ENCODE measurements at places on chromosomes 2 and 18.

DNA sequence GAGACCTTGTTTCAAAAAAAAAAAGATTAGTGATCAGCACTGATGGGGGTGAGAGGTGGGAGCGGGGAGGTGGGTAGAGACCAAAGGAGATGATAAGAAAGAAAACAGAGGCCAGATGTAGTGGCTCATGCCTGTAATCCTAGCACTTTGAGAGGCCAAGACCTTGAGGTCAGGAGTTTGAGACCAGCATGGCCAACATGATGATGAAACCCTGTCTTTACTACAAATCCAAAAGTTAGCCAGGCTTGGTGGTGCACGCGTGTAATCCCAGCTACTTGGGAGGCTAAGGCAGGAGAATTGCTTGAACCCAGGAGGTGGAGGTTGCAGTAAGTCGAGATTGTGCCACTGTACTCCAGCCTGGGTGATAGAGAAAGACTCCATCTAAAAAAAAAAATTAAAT lies 9.5 kb upstream of the SLC35F6 start:
- DNase-seq, result no peak

DNA sequence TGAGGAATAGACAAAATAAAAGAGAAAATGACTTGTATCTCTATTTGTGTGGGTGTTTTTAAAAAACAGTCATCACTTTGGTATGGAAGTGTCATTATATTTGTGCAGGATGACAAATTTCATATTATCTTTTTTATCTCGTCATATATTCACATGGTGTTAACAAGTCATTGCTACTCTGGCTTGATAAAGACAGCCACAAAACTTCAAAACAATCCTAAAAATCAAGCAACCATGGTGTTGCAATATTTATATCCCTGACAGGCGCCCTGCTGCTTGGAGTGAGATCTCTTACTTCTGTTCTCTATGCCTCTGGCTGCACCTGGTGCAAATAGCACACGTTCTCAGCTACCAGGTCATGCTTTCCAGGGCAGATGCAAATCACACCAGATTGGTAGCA lies 278.0 kb upstream of the EPHA4 start:
- DNase-seq, result no peak

- DNase-seq, result no peak
Measured at GRCh38 chr18:55862693-55863390, 274.9 kb upstream of the TCF4 start.

DNA sequence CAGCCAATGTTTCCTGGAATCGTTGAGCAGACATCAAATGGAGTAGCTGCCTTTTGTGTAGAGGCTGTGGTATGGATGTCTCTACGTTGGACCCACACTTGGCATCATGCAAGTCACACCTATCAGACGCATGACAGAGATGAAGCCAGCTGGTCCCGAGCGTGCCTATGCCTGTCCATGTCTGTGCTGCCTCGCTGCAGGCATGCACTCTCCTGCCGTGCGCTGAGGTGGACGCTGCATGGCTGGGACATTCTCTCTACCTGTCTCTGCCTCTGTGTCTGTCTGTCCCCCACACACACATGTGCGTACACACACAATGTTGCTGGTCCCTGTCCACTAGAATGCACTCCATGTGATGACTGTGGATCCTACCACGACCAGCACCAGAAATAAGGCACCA lies 514.2 kb upstream of the MYT1L start:
- no peak for DNase-seq

GRCh38 chr2:197958592-197959150 lies 154.3 kb downstream of the PLCL1 start:
- no peak for DNase-seq

- DNase-seq, result peak; percentile 87
Measured at GRCh38 chr18:62425465-62426190, 97.2 kb upstream of the ZCCHC2 start.

DNA sequence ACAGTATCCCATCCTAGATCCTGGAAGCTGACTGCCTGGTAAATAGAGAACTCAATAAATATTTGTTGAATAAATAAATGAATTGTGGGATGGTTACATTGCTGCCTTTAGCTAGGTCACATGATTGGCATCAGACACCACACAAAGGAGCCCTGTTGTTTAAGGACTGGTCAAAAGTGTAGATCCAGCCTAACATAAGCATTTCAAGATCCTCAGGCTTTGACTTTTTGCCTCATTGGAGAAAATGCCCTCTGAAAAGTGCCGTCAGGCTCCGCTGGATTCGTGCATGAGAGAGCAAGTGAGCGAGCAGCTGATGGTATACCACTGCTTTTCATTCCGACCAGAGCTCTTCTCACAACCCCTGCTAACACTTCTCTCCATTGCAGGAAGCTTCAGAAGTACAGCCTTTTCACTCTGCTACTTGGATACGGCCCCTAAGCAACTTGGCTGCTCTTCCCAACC lies 1.3 kb upstream of the ZNF24 start:
- DNase-seq, result peak; percentile 57

DNA sequence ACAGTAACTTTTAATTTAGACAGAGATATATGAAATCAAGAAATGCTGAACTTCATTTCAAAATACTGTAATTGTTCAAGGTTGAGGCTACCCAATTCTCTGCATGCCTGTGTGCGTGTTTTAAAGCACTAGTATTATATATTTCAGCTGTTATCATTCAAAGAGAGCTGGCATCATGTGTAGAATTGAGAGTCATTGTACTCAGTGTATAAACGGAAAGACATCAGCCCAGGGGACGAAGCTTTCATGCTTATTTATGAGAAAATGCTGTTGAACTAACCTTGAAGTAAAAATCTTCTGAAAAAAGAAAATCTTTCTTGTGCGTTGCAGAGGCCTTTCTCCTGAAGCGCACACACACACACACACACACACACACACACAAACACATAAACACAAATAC lies 48.4 kb downstream of the MYCN start:
- DNase-seq, result no peak

- no peak for DNase-seq
Measured at GRCh38 chr2:53170466-53170865, 597.1 kb upstream of the CHAC2 start.

DNA sequence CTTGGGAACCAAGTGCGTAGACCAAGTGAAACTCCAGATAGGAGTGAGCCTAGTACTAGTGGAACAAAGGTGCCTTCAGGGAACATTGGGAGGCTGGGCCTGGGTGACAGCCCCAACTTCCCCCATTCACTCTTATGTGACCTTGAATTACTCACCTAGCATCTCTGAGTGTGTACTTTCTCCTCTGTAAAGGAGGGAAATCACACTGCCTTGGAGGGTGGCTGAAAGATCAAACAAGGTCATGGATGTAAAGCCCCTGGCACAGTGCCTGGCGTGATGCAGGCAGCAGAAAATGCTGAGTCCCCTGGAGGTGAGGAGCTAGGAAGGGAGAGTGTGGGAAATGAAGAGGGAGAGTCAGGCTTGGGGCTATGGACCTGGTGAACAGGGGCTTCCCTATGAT lies 45.9 kb downstream of the MARCO start:
- DNase-seq, result peak; percentile 29

DNA sequence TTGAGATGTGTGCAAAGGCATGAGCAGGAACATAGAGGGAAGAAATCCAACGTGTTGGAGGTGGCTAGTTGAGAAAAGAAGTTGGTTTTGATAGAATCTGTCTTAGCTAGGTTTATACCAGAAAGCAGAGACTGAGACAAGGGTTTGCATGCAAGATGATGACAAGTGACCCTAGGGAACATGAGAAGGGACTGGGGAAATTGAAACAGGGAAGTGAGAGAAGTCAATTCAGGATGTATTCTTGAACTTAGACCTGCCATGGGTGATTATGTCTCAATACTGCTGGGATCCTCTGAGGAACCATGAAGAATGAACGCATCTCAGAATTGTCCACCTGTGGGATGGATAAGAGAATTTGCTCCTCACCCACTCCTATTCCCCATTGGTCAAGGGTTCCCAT lies 20.5 kb downstream of the IL36A start:
- no peak for DNase-seq

- peak; percentile 24 for DNase-seq
Measured at GRCh38 chr2:239874636-239875356, 150.3 kb downstream of the NDUFA10 start.

GRCh38 chr2:70942396-70943204 lies 6.9 kb downstream of the ATP6V1B1 start:
- no peak for DNase-seq

DNA sequence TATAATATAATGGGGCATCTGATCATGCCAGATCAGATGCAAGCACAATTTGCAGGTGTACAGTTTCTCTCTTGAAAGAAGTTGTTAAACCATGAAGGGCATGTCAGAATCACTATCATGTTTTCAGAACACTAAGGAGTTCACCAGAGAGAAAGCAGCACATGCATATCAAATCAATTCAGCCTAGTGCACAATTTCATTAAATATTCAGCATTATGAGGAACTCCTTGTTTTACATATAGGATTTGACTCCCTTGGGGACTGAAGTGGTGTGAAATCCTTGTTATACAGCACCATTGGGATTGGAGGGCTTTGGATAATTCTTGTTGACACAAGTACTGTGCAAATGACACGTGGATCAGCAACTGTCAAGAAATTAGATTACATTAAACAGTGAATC lies 562.1 kb upstream of the KLHL29 start:
- DNase-seq, result no peak

- DNase-seq, result no peak
Measured at GRCh38 chr2:36657703-36658102, 38.8 kb upstream of the VIT start.

DNA sequence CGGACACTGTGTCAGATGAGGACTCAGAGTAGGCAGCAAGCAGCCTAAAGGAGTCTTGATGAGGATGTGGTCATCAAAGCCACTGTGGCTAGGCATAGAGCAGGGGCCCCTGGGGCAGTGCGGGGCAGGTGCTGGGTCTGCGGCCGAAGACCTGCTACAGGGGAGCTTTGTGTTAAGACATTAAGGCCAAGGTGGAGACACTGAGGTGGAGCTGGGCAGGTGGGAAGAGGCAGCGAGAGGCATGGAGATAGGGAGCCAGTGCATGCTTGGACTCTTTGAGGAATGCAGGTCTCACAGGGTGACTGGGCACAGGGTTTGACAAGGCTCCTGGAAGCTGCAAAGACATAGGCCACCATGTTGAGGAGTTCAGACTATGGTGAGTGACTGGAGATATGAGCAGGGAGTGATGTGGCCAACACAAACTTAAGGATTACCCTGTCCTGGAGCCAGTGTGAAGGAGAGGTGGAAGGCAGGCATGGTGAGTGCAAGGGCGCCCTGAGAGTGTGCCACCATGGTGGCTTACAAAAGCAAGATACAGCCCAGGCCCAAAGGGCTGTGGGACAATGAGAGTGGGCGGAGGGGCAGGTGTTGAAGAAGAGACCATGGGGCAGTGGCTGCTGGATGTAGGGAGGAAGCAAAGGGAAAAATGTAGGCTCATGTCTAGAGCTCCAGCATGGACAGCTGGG lies 450.9 kb upstream of the HS6ST1 start:
- peak; percentile 18 for DNase-seq

DNA sequence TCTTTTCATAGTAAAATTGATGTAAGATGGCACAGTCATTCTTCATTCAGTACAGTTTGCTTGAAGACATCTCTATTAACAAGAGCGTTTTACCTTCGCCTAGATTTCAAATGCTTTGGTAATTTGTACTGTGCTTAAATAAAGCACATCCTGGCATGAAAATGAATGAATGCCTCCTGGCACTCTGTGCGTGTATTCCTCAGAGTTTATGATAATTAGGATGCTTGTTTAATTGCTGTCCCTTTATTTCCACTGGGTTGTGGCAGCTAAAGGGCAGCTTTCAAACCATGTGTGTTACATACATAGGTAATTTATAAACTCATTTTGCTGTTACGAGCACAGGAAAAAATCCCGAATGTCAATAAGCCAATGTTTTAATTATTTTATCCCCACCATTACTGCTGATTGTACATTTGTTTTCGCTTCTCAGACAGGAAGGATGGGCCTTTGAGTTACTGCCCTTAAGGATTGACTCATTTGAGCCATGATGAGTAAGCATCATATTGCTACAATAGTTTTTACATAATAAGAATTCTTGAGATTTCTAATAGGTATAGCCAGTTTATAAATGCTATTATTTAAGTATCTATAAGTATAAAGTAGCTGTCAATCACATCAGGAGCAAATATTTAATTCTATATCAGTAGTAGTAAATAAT lies 516.5 kb downstream of the XIRP2 start:
- no peak for DNase-seq

DNA sequence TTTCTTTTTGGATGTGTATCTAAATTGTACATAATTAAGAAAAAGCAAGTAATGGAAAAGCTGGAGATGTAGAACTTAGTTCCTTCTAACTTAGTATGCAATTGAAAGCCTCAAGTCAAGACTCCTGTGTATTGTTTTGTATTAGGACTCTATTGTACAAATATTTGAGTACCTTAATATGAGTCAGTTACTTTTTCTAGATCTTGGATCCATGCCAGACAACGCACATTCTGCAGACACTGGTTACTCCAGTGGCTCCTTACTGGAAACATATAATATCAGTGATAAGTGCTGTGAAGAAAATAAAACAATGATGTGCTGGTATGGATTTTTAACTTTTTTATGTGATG lies 1.5 kb downstream of the SLC39A10 start:
- no peak for DNase-seq

- DNase-seq, result no peak
Measured at GRCh38 chr18:28045880-28046279, 131.1 kb downstream of the CDH2 start.

- peak; percentile 61 for DNase-seq
Measured at GRCh38 chr18:53375621-53376020, 848.8 kb downstream of the MBD2 start.

DNA sequence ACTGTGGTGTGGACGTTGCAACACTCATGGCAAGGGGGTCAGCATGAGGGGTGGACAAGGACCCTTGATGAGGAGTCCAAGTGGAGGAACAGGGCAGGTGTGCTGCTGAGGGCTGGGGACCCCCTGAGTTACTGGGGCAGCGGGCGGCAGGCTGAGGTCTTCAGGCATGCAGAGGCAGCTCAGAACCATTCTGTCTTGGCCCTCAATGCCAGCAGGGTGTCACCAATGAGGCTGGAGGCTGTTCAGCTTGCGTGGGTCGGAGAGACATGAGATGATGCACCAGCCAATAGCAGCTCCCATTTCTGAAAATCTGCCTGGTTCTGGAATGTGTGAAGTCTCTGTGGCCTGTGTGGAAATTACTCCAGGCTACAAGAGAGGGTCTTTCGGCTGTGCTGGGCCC lies 105.4 kb downstream of the INHBB start:
- DNase-seq, result no peak

DNA sequence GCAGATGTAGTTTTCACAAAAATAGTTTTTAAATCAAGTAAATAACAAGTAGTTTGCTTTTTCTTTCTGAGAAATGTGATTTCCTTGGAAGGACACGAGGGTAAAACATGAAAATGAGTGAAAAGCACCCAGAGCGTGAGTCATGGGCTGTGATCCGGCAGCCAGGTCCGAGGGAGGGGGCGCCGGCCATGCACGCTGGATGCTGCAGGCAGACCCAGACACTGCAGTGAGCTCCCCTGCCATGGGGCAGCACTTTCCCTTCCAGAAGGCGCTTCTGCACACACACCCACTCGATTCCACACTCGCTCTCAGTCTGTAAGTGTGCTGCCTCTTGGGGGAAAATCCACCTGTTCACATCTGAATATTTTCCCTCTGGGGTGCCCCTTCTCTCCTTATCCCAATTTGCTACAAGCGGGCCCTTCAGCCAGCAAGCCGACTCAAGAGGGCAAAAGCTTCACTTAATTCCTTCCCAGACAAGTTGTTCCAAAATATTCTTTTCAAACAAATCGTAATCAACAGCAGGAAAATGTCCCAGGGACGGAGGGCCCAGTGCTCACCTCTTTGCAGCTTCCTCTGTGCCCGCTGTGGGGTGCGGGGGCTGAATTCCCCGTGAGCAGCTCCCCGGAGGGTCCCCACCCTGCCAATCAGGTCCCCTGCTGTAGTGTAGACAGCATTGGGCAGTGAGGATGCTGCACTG lies 87.0 kb upstream of the ID2 start:
- no peak for DNase-seq
